NCI-H1105 (cell line): ENCODE measurements at places on chromosomes 13 and 19.

DNA sequence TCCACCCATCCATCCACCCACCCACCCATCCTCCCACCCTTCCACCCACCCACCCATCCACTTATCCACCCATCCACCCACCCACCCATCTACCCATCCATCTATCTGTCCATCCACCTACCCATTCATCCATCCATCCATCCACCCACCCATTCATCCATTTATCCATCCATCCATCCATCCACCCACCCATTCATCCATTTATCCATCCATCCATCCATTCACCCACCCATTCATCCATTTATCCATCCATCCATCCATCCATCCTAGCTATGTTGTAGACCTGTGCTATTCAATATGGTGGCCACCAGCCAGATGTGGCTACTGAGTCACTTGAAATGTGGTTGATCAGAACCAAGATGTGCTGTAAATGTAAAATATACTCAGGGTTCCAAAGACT lies 5.1 kb downstream of the CAMSAP3 start:
- DNase-seq = no peak

DNA sequence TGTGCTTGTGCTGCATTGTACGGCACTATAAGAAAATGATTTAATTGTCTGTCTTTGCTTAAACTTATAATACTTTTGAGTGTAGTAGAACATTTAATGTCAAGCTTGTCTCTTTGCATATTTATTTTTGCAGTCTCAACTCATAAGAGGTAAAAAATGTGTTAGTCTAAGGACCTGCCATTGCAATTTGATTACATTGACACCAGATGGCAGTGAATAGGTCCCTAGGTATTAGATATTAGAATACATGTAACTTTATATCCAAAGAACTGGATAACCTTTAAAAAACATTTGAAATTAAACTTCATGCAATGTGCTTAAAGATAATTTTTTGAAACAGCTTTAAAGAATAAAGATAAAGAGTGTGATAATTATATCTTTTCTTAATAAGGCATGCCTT lies 1421.3 kb downstream of the OLFM4 start:
- DNase-seq = no peak

GRCh38 chr13:70527599-70527998 lies 419.3 kb upstream of the KLHL1 start:
- DNase-seq = no peak

DNA sequence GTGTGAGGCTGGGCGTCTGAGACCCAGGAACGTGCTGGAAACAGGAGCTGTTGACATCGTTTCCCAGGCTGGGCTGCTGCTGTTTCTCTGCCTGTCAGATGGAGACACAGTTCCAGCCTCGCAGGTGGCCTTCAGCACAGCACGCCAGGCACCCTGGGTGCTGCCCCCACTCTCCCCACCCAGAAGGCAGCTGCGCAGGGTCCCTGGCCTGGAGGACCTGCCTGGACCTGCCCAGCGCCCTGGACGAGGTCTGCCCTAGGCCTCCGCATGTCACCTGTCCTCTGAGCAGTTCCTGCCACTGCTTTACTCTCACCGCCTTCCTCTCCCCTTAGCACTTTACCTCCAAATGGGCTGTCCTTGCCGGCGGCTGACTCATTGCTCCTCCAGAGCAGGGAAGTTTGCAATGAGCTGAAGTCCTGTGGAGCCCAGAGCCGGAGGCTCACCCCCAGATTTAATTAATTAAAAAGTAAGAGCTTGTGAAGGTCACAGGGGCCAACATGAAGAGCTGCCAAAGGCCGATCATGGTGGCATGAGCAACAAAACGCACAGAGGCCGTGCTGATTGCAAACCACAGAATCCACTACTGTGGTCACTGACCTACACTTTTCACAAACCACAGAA lies 32.2 kb downstream of the C13orf46 start:
- peak; percentile 80 for DNase-seq

DNA sequence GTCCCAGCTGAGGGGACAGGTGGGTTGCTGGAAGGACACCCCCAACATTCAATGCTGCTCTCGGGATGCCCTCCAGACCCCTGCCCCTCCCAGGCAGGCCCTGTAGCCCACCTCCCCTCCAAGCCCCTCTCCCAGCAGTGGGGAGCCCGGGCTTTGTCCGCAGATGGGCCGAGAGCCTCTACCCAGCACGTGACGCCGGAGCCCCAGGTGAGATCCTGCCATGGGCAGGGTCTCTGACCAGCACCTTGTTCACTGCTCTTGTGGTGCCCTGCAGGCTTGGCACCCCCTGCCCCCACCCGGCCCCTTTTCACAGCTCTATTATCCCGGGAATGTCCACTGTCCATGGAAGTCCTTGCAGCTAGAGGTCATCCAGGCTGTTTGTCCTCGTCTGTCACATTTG lies 76.5 kb downstream of the C1QTNF9 start:
- DNase-seq = no peak

GRCh38 chr19:46882034-46882433 lies 21.2 kb downstream of the ARHGAP35 start:
- DNase-seq = no peak

- peak; percentile 63 for DNase-seq
Observed at GRCh38 chr19:8158411-8159074, 9.2 kb upstream of the FBN3 start.

DNA sequence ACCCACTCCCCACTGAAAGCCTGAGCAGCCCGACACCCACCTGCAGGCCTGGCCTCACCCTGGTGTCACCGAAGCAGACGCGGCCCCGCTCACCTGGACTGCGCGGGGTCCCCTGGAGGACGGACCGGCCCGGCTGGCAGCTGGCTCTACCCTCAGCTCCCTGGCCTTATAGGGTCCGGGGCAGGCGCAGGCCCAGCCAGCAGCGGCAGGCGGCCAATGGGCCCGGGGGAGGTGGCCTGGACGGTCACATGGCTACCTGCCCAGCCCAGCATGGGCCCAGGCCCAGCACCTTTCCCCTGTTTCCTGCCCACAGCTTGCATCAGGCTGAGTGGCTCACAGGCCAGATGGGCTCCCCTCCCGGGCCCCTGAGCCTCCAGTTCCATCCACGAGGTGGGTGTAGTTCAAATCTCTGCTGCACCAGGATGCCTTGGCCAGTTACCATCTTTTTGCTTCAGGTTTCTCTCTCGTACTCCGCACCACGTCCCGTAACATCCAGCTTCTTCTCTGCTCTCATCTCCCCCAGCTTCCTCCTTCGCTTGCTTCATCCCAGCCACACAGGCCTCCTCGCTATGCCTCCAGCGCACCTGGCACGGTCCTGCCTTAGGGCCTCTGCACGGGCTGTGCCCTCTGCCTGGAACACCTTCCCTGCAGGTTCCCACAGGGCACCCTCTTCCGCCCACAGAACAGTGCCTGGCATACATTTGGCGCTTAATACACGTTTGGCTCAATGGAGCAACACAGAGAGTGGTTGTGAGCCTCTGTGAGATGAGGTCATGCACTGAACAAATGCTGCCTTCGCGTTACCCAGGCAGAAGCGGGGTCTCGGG lies at the start of gene PLIN4:
Gene PLIN4, minus strand, starts transcription at position 142 of the 827 bp plus-strand sequence. CDS start 214 bp downstream, outside the sequence.
- no peak for DNase-seq

GRCh38 chr19:12996406-12997094 lies 1.3 kb downstream of the NFIX start:
- no peak for DNase-seq

DNA sequence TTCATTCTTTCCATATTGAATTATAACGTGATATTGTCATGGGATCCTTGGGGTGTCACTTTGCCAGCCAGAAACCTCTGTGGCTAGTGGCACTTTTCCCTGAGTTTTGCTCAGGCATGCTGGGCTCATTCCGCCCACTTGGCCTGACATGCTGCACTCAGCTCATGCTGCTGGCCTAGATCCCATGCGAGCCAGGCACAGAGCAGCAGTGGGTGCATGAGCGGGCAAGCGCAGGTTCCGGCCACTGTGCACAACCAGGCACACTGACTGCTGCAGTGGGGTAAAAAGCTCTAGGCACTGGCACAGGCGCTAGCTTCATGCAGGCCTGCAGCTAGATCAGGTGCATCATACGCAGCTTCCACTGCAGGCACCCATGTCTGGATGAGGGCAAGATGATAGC lies 221.2 kb downstream of the MAB21L1 start:
- no peak for DNase-seq

DNA sequence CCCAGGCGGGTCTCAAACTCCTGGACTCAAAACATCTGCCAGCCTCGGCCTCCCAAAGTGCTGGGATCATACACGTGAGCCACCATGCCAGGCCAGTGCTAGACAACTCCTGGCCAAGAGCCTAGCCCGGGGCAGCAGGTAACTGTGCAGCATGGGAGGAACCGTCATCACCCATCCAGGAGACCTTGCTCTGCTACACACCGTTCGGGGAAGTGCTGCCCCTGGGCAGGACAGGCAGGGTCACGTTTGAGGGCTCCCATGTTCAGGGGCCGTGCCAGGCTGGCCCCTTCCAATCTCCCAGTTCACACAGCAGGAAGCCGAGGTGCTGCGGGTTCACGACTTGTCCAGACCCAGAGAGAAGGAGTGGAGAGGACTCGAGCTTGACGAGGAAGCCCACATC lies 35.1 kb downstream of the NAXD start:
- DNase-seq = no peak

DNA sequence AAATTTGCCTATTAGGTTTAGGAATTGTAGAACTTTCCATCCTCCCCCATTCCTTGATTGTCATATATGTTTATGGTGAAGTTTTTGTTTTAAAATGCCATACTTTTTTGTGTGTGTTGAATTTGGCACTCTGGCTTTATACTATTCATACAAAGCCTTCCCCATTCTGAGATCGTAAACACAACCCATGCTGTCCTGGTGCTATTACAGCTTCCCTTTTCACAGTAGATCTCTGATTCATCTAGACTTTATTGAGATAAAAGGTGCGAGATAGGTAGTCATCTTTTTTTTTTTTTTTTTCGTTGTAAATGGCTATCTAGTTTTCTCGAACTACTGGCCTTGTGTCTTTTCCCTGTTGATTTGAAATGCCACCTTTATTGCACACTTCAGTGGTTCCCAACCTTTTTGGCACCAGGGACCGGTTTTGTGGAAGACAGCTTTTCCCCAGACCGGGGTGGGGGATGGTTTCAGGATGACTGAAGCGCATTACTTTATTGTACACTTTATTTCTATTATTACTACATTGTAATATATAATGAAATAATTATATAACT lies 94.6 kb downstream of the LRCH1 start:
- no peak for DNase-seq

GRCh38 chr13:88031980-88032559 lies 360.9 kb downstream of the SLITRK5 start:
- no peak for DNase-seq

- no peak for DNase-seq
Observed at GRCh38 chr19:29256516-29256915, 43.6 kb upstream of the UQCRFS1 start.

DNA sequence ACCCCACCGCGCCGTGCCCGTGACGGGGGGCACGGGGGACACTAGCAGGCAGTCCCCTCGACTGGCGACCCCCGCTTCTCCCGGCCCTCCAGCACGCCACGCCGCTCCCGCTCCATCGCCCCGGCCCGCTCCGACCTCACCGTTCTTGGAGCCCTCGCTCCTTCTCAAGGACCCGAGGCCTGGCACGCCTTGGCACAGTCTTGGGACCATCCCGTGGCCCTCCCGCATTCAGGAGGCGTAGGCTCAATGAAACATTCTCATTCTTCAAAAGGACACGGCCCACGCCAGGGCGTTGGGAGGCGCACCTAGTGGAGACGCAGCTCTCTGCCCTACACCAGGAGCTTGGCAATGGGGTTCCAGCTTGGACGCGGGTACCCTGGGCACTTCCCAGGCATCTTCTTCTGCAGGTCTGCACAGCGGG lies 473 bp upstream of the CERS1 start:
- no peak for DNase-seq

DNA sequence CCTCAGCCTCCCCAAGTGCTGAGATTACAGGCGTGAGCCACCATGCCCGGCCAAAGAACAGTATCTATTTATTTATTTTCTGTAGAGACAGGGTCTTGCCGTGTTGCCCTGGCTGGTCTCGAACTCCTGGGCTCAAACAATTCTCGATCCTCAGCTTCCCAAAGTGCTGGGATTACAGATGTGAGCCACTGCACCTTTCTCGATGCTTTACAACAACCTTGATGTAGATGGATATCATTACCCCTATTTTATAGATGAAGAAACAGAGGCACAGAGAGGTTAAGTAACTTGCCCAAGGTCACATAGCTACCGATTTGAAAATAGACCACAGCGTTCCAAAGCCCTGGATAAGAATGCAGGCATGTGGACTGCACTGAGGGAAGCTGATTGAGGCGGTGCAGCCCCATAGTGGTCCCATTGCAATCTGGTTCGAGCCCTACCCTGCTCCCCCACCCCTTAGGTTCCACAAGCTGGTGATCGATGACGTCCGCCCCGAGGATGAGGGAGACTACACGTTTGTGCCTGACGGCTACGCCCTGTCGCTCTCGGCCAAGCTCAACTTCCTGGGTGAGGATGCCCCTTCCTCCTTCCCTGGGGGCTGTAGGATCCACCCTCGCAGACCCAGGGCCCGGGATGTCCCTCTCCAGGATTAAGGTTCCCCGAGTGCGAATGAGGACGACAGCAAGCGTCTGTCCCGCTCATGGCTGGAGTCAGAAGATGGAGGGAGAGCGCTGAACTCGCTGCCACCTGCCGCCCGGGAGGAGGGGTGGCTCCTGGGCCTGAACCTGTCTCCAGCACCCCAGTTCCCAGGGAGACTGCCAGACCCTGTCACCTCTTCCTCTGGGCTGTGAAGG lies 17.9 kb downstream of the MYBPC2 start:
- no peak for DNase-seq

DNA sequence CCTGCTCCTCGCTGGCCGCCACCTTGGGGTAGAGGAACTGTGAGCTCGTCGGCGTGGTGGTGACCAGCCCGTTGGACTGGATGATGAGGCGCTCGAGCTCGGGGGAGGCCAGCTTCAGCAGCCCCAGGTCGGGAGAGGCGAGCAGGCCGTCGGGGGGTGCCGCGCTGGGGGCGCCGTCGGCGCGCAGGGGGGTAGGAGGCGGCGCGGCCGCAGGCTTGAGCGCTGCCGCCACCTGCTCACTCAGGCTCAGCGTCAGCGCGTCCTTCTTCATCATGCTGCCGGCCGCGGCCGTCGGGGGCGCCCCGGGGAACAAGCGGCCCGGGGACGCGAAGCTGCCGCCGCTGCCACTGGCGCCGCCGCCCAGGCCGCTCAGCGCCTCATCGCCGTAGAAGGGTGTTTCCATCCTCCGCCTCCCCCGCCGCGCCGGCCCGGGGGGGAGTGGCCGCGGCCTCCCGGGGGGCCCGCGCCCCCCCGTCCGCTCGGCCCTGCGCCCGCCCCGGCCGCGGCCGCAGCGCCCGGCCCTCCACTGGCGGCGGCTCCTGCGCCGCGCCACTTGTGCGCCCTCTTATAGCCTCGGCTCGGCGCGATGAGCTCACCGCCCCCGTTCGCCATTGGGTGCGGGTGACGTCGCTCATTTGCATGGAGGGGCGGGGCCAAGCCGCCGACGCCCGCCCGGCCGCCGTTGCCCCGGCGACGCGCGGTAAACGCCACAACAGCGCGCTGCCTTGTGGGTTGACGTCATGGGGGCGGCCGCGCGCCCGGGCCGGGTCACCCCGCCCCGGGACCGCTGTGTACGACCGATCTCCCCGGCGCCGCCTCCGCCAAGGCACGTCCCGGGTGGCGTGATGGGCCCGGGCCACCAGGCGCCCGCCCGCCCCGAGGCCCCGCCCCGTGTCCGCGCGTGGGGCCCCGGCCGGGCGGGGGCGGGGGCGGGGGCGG lies at the start of gene JUND:
Gene JUND, minus strand, starts transcription at position 541 of the 939 bp plus-strand sequence. Its CDS starts 138 bp downstream, at position 403.
- peak; percentile 95 for DNase-seq

- no peak for DNase-seq
Observed at GRCh38 chr13:24097667-24098066, 62.9 kb upstream of the SPATA13 start.

GRCh38 chr19:52993342-52994178 lies 20.2 kb upstream of the ERVV-1 start:
- no peak for DNase-seq

GRCh38 chr19:29040292-29040691 lies 172.7 kb downstream of the UQCRFS1 start:
- DNase-seq = no peak

- peak; percentile 36 for DNase-seq
Observed at GRCh38 chr19:49591731-49592485, 926 bp downstream of the PRR12 start.
